ENCODE measurements at places on chromosomes 16 and 17.

GRCh38 chr17:14488958-14489550 lies 188.2 kb downstream of the HS3ST3B1 start:
- no peak for DNase-seq

GRCh38 chr16:55497558-55497957 lies 11.3 kb upstream of the LPCAT2 start:
- DNase-seq = no peak

DNA sequence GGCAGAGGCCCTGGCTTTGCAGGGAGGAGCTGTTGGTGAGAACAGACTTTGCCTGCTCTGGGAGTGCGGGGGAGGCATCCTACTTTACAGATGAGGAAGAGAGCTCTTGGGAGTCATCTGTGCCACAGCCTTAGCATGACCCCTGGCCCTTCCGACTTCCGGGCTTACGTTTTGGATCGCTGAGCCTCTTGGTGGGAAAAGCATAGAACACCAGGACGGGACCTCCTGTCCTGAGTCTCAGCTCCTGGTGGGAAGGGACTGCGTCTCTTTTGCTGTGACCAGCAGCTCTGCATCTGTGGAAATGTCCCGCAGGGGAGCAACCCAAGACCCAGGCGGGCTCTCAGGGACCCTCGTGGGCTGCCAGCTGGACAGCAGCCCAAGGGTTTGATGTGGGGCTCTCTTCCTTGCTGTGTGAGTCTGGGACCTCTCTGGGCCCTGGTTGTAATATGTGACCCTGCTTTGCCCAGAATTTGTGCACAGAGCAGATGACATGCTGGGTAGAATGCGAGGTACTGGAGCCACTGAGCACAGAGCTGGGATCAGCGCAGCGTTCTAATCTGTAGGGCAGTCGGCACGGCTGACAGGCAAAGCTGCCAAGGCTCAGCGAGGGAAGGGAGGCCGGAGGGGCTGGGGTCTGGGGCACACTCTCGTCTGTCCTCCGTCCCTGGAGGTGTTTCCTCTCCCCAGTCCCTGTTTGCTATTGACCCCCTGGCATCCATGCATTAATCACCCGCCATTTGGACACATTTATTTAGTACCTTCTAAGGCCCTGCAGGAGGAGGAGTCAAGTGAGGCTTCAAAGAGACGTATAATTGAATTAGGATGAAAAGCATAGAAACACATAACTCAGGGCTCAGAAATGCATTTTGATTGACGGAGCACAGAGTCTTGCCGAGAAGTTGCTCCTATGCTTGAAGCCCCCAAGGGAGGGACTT lies 64.0 kb downstream of the NT5M start:
- DNase-seq = no peak

GRCh38 chr17:76506408-76507345 lies 5.5 kb upstream of the RHBDF2 start:
- no peak for DNase-seq

DNA sequence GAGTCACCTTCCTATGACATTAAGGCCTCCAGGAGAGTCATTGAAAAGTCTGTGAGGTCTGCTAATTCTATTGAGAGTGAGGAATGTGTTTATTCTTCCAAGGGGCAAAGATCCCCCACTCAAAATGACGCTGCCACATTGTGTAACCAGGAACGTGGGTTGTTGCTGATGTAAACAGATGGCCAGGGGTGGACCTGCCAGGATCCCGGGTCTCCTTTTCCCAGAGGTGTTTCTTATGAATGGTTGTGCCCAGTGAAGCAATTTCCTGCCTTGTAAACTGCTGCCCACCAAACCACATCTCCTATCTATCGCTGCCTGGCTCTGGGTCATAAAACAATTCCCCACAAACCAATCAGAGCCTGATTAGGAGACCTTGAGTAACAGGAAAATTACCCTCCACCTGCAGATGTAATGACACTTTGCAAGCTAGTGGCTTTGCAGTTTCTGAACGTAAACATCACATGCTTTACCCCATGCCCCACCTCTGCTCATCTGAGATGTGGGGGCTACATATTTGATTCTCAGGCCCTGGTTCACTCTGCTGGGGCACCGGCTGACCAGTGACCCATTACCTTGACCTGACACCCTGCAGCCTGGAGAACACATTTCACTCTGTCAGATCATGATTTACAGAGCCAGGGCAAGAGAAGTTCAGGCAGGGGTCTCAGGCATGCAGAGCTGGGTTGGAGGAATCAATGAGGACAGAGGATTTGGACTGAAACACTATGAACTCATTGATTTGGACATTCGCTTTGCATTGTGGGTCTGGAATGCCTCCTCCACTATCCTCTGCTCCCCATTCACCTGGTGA lies 33.1 kb upstream of the DDX52 start:
- DNase-seq = no peak

- DNase-seq = no peak
These were observed 16.8 kb downstream of the LASP1 start for GRCh38 chr17:38886643-38887010.

DNA sequence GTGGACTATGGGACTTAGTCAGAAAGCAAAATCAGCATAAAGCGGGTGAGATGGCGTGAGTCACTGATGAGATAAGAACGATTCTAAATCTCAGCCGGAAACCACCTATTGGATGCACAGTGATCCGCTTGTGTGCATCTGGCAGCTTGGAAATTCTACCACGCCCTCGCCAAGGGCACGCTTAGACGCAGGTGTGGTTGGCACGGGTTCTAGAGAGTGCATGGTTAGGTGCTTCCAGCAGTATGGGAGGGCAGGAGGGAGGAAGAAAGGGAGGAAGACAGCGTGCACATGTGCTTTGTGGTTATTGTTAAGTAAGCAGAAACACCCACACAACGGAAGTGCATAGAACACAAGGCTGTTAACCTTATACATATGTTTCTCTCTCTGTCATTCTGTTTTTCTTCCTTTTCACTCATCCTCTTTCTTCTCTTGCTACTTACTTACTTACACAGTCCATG lies 374.0 kb upstream of the ASIC2 start:
- DNase-seq = no peak

GRCh38 chr16:29757950-29758466 lies 12.2 kb upstream of the C16orf54 start:
- DNase-seq = peak; percentile 12

DNA sequence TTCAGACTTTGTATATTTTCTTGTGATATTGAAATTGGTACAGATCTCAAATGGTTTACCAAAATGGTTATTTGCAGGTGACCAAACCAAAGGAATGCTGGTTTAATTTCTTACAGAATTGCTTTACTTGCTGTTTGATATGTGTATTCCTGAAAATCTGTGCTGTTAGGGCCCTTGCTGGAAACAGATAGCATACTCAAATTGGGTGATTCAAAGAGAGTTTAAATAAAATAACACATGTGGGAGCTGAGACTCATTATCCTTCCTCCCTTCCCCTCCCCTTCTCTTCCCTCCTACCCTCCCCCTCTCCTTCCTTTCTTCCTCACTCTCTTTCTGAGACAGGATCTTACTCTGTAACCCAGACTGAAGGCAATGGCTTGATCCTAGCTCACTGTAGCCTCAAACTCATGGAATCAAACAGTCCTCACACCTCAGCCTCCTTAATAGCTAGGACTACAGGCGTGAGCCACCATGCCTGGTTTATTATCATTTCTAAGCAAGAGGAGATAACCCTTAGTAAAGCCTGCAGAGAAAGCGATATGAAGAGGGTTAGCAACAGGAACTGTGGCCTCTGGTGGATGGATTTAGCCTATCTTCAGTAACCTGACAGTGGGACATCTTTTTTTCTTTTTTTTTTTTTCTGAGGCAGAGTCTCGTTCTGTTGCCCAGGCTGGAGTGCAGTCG lies 141.9 kb downstream of the BCAS3 start:
- no peak for DNase-seq

DNA sequence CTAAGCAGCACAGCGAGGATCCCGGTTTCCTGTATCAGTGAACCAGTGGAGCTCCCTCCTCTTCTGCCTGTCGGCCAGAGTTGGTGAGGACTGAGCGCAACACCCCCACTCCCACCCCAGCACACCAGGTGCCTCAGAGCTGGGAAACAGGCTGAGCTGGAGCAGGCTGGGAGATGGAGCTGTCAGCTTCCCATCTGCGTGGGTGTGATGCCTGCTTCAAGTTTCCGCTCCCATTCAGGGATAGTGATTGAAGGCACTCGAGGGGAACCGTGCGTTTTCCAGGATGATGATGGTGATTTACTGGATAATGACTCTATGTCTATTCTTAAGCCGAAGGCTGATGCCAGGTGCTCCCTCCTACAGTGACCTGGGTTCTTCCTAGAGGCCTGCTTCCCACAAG lies 144.5 kb downstream of the TMEM132E start:
- no peak for DNase-seq

GRCh38 chr16:15703029-15703736 lies 53.1 kb downstream of the NDE1 start:
- no peak for DNase-seq

DNA sequence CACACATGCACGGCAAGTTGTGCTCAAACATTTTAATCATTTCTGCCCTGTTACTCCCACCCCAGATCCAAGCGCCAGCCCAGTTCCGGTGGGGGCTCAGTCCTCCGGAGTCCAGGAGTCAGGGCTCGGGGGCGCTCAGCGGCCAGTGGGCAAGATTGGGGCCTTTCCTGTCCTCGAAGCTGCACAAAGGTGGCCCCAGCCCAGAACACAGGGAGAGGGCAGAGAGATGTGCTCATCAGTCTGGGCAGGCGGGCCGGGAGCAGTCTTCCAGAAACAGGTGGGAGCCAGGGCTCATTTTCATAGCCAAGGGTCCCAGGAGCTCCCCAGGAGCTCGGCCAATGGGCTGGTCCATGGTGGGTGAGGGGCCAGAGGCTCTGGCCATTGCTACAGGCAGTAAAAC lies 4.1 kb downstream of the PRSS8 start:
- no peak for DNase-seq

DNA sequence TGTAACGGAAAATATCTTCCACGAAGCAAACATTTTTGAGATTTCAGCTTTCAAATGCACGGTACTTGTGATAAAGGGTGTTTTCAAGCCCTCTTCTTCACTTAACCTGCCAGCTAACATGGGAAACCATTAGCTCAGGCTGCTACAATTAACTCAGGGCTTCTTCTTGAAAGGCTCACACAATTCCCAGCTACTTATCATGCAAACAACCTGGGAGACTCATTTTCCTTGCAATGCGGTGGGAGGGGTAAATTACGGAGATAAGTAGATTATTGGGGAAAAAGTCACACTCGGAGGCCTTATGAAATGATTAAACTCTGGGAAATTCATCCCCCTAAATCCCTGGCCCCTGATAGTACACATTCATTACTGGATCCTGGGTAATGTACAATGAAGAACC lies 266.4 kb downstream of the STX8 start:
- DNase-seq = no peak

GRCh38 chr17:78112518-78113471 lies 15.8 kb downstream of the TMC6 start:
- DNase-seq = peak; percentile 12

DNA sequence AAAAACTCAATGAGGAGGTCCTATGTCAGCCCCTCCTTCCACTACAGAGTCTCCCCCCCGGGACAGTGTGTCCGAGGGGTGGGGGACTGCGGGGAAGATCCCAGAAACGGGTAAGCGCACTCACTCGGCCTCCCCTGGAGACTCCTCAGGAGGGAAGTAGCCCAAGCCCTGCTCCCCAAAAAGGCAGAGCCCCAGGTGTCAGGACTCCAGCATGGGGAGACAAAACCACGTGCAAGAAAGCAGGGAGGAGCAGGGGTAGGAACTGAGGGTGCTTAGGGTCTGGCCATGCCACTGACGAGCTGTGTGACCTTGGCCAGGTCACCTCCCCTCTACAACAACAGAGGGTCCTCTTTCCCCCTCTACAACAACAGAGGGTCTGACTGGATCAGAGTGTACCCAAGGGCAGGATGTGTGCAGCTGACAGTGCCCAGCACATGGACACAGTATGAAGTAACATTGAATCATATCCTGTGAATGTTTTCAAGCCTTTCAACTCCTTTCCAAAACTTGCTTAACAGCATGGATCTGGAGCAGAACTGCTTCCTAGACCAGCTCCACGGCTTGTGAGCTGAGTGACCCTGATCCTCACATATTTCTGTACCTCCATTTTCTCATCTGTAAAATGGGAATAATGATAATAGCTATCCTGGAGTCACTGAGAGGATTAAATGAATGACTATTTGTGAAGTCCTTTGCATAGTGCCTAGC lies 2.1 kb upstream of the NAGS start:
- DNase-seq = peak; percentile 57
